ENCODE measurements at places on chromosomes 2 and 18.

DNA sequence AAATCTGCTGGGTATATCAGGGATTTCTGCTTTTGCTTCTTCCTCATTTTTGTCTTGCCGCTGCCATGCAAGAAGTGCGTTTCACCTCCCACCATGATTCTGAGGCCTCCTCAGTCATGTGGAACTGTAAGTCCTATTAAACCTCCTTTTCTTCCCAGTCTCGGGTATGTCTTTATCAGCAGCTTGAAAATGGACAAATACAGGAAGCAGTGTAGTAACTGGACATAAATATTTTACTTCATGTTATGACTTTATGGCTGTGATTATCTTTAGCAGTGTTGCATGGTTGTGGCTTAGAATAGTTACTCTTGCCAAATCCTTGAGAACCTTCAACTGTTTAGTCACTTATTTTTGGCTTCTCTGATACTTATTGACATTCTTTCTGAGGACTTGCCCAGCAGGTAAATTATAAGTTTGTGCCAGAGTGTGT lies 66.2 kb upstream of the DLX2 start:
- DNase-seq = no peak

DNA sequence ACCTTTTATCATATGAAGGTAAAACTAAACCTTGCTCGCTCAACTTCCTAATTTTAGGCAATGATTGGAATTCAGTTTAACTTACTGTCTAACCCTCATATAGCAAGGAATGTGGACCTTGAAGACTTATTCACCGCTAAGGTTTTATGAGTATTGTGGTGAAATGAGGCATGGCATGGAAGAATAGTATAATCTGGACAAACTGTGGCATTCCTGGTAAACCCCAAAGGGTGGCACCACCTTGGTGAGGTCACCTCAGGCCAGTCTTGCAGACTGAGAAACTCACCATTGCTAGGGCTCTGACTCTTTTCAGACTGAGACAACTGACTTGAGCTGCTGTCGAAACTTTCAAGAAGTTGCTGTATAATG lies 51.1 kb upstream of the EHBP1 start:
- DNase-seq = no peak

DNA sequence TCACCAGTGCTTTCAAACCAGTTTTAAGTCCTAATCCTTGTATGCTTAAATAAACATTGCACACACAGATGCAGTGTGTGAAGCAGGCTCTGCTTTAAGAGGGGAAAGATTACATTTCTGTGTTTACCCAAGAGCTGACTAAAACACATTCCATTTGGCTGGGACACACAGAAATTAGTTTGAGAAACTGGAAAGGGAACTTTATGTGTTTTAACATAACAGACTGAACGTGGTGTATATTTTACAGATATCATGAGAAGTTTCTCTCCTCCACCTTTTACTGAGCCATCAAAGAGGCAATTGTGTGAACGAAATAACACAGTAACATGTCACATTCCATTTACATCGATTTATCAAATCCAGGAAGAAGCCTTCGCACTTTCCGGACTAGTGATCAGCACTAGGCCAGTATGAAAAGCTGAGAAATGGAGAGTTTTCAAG lies 121.8 kb downstream of the MAIP1 start:
- DNase-seq = no peak

DNA sequence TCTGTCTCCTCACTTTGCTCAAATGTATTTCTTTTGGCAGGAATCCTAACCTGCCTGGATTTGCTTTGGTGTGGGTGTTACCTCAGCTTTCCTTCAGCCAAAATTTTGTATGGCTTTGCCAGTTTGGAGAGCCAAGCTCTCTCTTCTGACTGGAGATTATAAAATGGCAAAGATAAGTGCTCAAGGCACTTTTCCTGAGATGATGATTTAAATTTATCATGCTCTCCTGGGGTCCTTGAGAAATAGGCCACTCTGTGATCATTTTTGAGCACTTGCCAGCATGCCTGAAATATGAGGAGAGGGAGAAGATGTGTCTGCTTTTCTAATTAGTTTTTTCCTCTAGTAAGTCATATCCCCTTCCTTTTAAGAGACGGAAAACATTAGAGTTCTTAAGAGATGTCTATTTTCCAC lies 683.0 kb downstream of the SLC4A3 start:
- no peak for DNase-seq

DNA sequence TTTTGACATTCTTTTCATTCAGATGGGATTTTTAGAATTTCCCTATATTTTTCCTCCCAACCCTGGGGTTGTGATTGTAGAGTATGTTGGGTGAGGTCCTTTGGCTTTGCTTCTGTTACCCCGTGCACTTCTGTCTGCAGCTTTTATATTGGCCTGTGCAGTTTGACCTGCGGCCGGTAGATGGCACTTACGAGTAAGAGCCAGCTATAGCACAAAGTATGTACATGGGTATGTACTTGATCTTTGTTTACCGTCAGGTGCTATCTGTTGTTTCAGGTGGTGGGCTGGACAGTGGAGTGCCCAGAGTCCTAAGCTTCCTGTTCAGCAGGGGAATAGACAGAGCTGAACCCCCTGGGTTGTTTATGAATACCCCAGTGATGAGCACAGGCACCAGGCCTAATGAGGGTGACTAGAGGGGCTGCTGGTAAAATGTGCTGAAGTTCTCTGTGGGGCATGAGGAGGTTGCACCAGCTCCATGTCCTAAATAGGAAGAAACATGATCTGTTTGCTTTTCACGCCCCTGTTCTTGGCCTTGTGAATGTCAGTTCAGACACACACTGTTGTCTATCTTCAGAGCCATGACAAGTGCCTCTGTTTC lies 58.9 kb upstream of the THUMPD2 start:
- DNase-seq = no peak

DNA sequence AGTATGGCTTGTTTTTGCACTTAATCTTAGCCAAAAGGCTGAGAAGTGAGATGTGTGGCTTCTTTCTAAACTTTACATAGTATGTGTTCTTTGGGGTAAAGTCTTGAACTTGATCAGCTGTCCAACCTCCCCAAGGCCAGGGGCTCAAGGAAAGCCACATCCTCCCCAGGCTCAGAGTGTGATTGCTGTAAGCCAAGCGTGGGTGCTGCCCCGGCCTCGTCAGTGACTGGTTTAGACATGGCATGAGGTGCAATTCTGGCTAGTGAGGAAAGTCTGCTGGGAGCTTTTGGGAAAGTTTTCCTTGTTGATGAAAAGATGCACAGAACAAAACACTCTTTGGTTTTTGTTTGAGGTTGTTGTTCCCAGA lies 40.2 kb downstream of the TMEM177 start:
- DNase-seq = no peak

- DNase-seq = no peak
Measured at GRCh38 chr2:173458991-173459780, 104.5 kb downstream of the CDCA7 start.

DNA sequence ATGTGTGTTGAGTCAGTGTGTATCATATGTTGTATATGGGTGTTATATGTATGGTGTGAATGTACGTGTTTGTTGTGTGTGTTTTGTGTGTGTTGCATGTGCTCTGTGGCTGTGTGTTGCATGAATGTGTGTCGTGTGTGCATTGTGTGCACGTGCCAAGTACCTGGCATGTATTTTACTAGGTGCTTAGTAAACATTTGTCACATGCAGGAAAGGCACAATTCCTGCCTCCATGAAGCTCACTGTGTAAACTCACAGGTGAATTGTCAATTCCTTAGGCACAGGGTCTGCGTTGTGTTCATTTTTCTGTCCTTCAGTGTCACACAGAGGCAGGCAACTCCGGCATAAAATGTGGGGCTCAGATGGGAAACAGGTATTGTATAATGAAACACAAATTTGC lies 22.3 kb upstream of the IL1R1 start:
- no peak for DNase-seq

DNA sequence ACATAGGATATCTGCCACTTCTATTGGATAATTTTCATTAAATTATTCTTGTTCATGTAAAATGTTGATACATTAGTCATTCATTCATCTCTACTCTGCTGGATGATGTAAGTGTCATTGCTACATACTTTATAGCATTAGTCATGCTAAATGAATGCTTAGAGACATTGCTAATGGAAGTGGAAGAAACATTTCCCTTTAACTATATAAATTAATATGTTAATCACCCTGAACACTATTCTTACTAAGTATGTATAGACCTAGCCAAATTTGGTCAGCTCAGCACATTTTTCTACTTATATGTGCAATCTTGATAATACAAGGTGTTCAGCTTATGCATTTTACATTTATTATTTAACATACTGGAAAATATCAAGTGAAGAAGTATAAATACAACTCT lies 160.2 kb downstream of the DPP4 start:
- DNase-seq = no peak

DNA sequence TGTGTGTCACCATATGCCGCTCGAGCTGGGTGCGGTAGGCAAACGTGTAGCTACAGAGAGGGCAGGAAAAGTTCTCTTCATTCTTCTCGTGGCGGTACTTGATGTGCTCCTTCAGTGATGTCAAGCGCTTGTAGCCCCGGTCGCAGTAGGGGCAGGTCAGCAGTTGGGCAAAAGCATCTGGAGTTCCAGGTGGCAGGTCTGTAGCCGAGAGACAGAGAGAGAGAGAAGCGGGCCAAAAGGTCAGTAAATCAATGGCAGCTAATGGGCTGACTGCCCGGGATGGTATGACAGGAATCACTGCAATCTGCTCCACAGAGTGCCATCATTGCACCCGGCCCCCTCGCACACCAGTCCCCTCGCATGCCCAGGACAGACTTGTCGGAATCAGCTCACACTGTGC lies 116.0 kb downstream of the ZEB2 start:
- no peak for DNase-seq

DNA sequence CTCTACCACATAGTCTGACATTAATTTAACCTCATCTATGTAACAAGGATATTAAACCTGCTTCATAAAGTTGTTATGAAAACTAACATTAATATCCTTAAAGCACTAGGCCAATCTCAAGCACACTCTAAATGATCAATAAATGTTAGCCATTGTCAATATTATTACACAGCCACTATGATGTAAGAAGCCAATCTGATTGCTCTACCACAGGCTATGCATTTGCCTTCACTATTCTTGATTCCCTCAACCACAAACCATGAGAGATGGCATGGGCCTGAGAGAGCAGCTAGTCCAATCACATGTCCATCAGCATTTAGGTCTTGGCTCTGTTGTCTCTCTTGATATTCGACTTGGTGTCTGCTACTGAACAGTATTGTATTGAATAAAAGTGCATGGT lies 4.2 kb downstream of the SLC25A12 start:
- DNase-seq = no peak

GRCh38 chr2:160052531-160052930 lies 9.9 kb downstream of the PLA2R1 start:
- no peak for DNase-seq

- DNase-seq = no peak
Measured at GRCh38 chr2:111654829-111655228, 229.2 kb downstream of the ANAPC1 start.

GRCh38 chr18:50356036-50356945 lies 18.6 kb upstream of the SKA1 start:
- DNase-seq = no peak

- DNase-seq = no peak
Measured at GRCh38 chr2:101983928-101984327, 7.8 kb upstream of the IL1R2 start.

DNA sequence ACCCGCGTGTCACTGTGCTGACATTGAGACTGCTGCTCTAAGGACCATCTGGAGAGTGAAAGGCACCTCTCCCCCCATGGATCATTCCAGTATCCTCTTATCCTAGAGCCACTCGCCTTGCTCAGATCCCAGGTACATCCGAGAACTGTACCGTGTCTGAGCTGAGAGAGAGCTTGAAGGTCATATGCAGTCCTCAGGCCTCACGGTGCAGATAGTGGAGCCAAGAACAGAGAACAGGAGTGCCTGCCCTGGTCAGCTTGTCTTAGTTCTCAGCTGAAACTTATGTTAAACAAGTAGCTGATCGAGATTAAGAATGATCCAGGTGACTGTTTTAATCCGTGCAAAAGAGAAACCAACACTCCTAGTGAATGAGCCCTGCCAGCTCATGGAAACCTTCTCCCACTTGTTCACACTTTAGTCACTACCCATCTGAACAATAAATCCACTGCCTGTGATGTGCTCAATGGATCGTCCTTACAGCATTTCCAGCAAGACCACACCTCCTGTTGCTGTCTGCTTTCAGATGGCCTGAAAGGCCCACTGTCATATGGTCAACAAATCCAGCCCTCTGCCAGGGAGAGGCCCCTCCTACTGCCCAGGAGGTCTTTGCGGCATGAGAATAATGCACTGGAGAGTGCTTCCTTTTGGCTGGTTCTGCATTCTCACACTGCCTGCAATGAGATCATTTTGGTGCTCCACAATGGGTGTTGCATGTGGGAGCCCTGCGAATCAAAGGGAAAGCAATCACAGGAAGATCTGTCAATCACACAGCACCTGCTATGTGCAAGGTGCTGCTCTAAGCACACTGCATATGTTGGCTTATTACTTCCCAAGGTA lies 43.7 kb upstream of the APCDD1 start:
- no peak for DNase-seq

DNA sequence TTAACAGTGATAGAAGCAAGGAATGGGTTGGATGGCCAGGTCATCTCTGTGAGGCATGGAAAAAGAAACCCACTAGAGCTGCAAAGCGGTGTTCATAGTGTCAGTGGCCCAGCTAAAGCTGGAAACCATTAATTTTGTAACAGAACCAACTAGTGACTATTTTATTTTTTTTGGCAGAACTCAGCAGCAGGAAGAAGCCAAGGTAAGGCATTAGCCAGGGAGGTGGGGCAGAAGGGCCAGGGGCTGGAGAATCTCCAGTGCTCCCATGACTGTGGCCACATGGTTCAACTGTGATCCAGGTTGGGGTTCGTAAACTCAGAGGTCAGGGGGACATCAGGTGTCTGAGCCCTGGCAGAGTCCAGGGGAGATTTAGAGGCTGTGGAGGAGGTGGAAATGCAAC lies 25.9 kb upstream of the YES1 start:
- no peak for DNase-seq

DNA sequence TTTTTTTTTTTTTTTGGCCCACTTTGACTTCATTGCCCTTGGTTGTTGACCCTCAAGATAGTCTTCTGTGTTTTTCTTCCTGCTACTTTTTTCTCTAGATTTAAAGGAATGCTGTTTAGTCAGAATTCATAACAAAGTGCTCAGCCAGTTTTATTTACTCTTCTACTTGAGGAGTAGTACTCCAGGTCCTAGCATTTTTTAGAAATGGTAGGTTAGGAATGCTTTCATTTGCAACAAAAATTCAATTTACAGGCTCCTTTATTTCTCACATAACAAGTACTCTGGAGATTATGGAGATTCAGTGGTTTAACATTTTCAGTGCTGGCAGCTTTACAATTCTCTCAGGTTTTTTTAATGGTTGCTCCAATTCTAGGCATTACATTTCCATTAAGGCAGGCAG lies 58.2 kb downstream of the KIAA1328 start:
- no peak for DNase-seq

- no peak for DNase-seq
Measured at GRCh38 chr18:22816266-22817176, 116.6 kb upstream of the RBBP8 start.

DNA sequence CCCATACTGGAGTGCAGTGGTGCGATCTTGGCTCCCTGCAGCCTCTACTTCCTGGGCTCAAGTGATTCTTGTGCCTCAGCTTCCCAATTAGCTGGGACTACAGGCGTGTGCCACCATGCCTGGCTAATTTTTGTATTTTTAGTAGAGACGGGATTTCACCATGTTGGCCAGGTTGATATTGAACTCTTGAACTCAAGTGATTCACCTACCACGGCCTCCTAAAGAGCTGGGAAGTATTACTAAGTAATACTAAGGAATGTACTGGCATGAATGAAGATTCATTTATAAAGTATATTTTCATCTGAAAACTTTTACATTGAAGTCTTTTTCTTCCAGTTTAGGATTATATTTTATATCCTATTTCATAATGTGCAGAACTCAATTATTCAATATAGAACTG lies 38.1 kb downstream of the NUP35 start:
- no peak for DNase-seq
